Breast epithelium (tissue), 4 donors: ENCODE measurements at places on chromosomes 16 and 17. TPM values are rescaled to one million over a fixed set of nuclear protein-coding genes. Genes with fewer than 3 reads are reported as not detected.

STAC2 gene
- 26.5 TPM for total RNA-seq

GRCh38 chr16:27760789-27761176, 210.8 kb downstream of the KATNIP start:
- no peaks in the 10 kb centered on the region for H3K4me1 ChIP-seq
- no peaks in the 10 kb centered on the region for H3K27me3 ChIP-seq
- no peak overlapping the region for H3K4me3 ChIP-seq
- DNase-seq = no peak

GRCh38 chr16:11349599-11350276, 4.5 kb downstream of the RMI2 start:
- H3K4me3 ChIP-seq = no peak overlapping the region
- DNase-seq = peak; percentile 71
- peaks cover 5% of the 10 kb centered on the region for H3K4me1 ChIP-seq

ZNF200 gene
- total RNA-seq = 9.2 TPM

SLC6A2 gene
- total RNA-seq = 0.64 TPM

GRCh38 chr17:21170809-21171208, 43.2 kb downstream of the TMEM11 start:
- H3K4me1 ChIP-seq = no peaks in the 10 kb centered on the region
- H3K4me3 ChIP-seq = no peak overlapping the region
- no peak overlapping the region for H3K27ac ChIP-seq
- H3K27me3 ChIP-seq = no peaks in the 10 kb centered on the region
- peaks cover 5% of the 10 kb centered on the region for H3K36me3 ChIP-seq
- no peak for DNase-seq

DNA sequence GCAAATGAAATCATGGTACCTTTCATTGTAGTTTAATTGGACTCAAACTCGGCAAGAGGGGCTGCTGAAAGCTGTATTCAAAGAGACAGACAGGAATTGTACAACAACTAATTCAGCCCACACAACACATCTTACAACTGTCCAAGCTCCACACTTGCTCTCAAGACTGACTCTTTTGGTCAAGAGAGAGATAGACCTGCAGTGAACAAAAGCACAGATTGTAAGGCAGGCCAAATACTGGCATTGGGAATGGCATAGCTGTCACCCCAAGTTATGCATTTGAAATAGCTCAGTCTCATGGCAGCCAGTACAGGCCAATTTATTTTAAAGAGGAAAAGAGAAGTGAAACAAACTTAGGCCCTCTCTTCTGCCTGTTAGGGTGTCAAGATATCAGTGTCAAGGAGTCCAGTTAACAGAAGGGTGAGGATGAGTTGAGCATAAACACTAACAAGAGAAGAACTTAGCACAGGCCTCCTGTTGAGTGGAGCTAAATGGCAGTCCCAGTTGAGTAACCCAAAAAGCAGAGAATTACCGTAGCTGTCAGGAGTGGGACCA, 215.7 kb downstream of the IRX3 start:
- H3K27ac ChIP-seq = peak overlapping the region; percentile 8
- H3K27me3 ChIP-seq = no peaks in the 10 kb centered on the region
- no peak overlapping the region for H3K4me3 ChIP-seq
- no peaks in the 10 kb centered on the region for H3K36me3 ChIP-seq

GRCh38 chr17:71699907-71700306, 420.9 kb upstream of the SOX9 start:
- H3K4me1 ChIP-seq = no peaks in the 10 kb centered on the region
- DNase-seq = no peak
- no peaks in the 10 kb centered on the region for H3K27me3 ChIP-seq
- H3K27ac ChIP-seq = no peak overlapping the region
- H3K36me3 ChIP-seq = no peaks in the 10 kb centered on the region
- H3K4me3 ChIP-seq = no peak overlapping the region
